KBM-7 (cell line): ENCODE measurements at places on chromosomes 3 and 15.

GRCh38 chr3:120661106-120661905, 20.7 kb downstream of the HGD start:
- no peak for DNase-seq

GRCh38 chr15:38626443-38627050, 61.9 kb upstream of the RASGRP1 start:
- DNase-seq = peak; percentile 13

GRCh38 chr3:45826321-45826720, 15.6 kb downstream of the LZTFL1 start:
- no peak for DNase-seq

- DNase-seq = no peak
These were observed 480.4 kb upstream of the AGTR1 start for GRCh38 chr3:148217317-148217716.

GRCh38 chr3:107816107-107816506, 274.7 kb downstream of the CD47 start:
- DNase-seq = no peak

DNA sequence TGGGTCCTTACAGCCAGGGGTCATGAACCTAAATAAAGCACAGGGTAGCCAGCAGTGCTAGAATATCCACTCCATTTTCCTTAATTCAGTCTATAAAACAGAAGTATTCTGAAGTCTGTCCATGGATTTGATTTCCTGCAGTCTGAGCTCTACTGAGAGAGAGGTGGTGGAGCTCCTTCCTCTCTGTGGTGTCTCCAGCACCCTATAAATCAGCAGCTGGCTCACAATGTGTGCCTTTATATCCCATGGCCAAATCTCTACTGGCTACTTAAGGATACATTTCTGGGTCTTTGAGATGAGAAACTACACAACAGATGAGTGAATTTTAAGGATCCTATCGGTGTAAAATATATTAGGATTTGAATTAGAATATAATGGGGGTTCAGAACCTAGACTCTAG, 339.9 kb upstream of the RBMS3 start:
- DNase-seq = no peak

DNA sequence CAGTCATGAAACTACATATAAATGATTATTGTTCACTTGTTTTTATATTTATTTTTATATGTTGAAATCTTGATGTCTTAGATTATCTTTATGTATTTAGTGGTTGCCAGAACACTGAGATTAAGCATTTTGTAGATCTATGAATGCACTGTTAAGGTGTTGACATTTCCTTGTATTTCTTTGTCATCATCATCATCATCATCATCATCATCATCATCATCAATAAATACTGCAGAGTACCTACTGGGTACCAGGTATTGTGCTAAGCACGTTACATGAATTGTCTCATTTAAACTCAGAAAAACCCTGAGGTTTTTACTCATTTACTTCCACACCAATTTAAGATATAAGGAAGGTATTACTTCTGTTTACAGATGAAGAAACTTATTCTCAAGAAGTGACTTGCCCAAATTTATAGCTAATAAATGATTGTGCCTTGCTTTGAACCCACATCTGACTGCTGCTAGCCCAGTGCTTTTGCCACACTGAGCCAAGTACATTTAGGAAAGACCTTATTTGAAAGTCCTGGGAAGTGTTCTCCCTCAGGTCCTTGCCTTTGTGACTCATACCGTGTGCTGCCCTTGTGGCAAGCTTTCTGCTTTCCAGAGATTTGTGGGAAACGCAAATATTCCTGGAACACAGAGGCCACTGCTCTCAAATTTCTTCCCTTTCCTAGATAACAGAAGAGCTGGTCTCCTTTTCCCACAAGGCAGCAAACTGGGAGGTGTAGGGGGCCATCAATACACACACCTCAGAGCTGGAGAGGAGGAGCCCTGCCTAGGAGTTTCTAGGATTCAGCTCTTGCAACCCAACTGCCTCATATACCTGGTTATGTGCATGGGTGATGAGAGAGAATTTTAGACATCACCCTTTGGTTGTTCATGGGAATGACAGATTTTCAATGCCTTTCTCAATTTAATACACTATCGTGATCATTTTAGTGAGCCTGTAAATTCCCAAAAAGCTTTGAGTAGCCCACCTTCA, 115.4 kb upstream of the C15orf61 start:
- no peak for DNase-seq

GRCh38 chr3:76199382-76199781, 414.0 kb upstream of the ZNF717 start:
- DNase-seq = no peak

- DNase-seq = no peak
These were observed 234.3 kb downstream of the SHOX2 start for GRCh38 chr3:157871838-157872460.

- DNase-seq = no peak
These were observed 58.5 kb downstream of the CTDSPL start for GRCh38 chr3:37920156-37920699.

DNA sequence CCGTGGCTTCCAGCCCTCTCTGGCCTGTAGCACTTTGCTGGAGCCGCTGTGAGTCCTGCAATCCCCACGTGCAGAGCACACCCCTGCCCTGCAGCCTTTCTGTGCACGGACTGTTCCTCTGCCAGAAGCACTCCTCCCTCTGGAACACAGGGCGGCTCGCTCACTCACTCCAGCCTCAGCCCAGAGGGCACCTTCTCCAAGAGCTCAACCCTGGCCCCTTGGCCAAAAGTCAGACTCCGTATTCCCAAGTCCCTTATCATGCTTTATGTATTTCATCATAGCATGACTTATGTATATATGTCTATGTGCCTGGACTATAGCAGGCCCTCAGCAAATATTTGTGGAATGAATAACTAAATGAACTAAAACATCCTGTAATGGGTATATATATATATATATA, 63.2 kb downstream of the ASB7 start:
- no peak for DNase-seq

DNA sequence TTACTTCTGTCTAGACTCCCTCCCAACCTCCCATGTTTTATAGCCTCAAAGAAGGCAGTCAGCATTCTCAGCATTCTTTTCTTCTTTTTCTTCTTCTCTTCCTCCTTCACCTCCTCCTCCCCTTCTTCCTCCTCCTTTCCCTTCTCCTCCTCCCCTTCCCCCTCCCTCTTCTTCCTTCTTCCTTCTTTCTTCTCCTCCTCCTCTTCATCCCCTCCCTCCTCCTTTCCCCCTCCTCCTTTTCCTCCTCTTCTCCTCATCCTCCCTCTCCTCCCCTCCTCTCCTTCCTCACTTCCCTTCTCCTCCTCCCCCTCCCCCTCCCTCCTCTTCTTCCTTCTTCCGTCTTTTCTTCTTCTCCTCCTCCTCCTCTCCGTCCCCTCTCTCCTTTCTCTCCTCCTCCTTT, 3.6 kb upstream of the LPCAT4 start:
- no peak for DNase-seq

DNA sequence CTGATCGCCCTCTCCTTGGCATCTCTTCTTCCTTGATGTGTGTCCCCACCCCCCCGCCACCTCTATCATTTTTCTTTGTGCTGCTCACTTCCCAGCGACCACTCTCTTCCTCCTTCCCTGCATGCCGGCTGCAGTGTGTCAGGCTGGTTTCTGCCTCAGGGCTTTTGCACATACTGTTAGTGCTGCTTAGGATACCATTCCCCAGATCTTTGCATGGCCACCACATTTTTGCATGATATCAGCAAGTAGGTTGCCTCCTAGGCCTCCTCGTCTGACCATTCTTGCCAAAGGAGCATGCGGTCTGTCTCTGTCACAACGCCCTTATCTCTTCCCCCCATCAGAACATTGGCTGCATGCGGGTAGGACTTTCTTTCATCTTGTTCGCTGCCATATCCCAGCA, 12.5 kb downstream of the FBLN2 start:
- DNase-seq = no peak

DNA sequence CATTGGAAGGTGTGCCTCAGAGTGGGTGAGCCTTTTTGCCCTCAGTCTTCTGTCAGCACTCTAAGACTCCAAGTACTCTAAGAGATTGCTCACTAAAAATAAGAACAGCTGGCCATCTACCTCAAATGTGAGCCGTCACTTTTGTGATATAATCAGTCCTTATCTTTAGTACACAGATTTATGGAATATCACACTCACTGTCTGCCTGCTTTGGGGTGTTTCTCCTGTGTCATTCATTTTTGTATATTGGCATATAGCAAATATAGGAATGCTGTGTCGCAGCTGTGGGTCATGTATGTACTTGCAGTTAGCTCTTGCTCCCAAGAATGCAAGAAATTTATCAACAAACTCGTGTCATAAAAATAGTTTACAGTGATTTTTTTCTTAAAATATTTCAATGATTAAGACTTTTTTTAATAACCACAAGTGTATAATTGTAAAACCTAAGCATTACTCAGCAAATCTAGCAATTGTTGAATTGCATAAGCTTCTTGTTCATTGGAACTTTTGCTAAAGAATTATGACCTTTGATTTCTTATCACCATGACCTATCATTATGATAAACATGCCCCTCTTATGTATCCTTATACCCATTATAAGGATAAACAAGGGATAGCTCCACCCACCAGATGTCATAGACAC, 18.8 kb downstream of the SETD5 start:
- DNase-seq = no peak

GRCh38 chr3:184658223-184658928, 53.5 kb downstream of the MAGEF1 start:
- no peak for DNase-seq

DNA sequence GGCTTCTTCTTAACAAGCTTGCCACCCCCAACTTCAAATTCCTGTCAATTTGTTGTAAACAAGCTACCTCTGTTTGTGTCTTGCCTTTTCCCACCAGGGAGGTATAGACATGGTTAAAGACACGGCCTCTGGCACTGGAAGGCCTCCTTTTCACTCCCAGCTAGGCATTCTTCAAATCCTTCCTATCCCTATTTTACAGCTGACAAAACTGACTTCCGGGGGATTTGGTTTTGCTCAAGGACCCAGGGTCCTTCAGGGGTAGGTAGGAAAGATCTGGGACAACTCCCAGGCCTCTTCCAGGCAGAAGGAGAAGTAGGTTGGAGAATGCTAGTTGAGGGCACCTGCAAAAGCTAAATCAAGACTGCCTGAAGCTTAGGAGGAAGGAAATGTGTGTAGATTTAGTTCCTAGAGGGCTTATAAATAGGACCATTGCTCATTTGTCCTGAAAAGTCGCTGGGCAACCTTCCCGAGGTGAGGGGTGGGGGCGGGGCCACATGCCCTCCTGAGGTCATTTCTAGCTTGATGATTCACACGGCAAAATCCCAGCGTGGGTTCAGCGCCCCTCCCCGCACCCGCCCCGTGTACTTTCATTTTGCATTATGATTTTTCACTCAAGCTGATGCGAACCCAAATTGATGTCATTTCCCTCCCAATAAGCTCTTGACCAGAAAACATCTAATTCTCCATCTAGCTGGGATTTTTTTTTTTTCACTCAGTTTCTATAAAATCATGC, 365.5 kb downstream of the SHQ1 start:
- DNase-seq = peak; percentile 60

GRCh38 chr3:112967828-112968227, 7.1 kb downstream of the CD200R1 start:
- no peak for DNase-seq

DNA sequence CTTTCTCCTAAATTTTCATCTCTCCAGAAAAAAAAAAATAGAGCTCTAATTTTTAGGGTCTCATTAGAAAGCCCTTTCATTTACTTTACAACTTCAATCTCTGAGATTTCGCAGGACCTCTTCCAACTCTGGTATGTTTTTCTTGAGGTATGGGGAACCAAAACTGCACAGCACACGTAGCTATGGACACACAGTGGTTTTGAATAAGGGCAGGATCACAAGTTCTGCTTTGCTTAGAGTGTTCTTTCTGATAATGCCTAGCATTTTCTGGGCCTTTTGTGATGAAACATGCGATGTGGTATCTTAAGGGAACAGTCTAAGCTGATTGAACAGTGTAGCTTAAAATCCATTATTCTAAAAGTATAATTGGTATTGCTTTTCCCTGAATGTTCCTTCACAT, 25.3 kb downstream of the ZNF592 start:
- no peak for DNase-seq

DNA sequence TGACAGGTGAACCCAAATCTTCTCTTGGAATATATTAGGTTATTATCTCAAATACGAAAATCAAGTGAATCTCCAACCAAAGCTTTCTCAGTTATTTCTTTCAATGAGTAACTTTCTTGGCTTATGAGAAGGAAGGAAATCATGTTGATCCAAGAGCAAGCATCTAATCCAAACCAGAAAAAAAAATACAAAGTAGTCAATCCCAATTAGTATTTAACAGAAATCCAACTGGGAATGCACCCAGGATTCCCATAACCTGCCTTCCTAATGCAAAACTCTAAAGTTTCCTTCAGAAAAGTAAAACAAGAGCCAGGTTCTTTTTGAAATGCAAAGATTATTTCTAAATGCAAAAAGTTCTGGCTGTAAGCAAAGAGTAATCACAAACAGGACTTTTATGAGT, 289.3 kb downstream of the SHOX2 start:
- no peak for DNase-seq

GRCh38 chr3:188196232-188196990, 42.5 kb downstream of the LPP start:
- DNase-seq = no peak

DNA sequence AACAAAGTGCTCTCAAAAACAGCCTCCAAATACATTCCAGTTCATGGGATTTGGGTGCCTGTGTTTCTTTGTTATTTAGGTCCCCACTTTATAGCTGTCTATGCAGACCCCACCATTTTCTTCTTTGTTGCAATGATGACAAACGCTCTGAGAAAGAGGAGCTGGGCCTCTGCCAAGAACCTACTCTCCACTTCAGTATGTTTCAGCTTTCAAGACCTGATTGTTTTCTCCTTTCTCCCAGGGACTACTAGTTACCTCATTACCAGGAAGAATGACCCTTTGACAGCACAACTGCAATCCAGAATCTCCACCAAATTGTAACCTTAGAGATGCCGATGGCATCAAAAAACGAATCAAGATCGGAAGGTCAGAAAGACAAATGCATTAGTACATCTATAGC, 236.8 kb downstream of the MEIS2 start:
- DNase-seq = no peak

GRCh38 chr3:123075359-123075758, 8.5 kb downstream of the PDIA5 start:
- DNase-seq = no peak

GRCh38 chr15:45535486-45536042, 13.0 kb upstream of the SLC30A4 start:
- no peak for DNase-seq

- DNase-seq = no peak
These were observed 58.1 kb downstream of the TM4SF4 start for GRCh38 chr3:149532489-149533180.

- DNase-seq = no peak
These were observed 222.4 kb downstream of the CPNE4 start for GRCh38 chr3:131812433-131812832.

GRCh38 chr15:37100966-37101215, 542 bp upstream of the MEIS2 start:
- no peak for DNase-seq

- DNase-seq = no peak
These were observed 33.0 kb downstream of the SLC6A20 start for GRCh38 chr3:45763303-45763675.

DNA sequence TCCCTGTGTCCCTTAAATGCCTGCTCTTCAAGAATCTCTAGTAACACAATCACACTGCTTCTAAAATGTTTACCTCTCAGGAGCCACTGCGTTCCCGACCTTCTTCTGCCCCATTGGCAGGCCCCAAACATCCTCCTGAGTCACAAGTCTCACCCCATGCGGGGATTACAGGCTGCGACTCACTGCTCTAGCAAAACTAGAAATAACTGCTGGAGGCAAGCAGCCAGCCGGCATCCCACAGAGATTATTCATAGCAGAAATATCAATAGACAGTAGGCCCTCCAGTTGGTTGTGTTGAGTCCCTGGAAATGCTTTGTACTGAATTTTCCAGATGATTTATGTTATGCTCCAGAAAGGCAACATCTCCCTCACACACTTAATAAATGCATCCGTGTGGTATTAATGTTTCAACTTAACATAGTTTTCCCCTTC, 64.8 kb downstream of the RFTN1 start:
- DNase-seq = no peak
